ENCODE measurements at places on chromosomes 2 and 18. TPM values are rescaled to one million over a fixed set of nuclear protein-coding genes. Genes with fewer than 3 reads are reported as not detected.

Gene ESPNL
- 4.3 TPM for total RNA-seq

Gene CFAP65
- total RNA-seq: 0.07 TPM

Gene TNS1
- total RNA-seq: 45.0 TPM

Gene HOXD3
- total RNA-seq: 0.12 TPM

Gene DNER
- 0.04 TPM for total RNA-seq

Gene PROM2
- 16.0 TPM for total RNA-seq

Gene PLCD4
- 1.6 TPM for total RNA-seq

Gene B3GNT7
- 15.8 TPM for total RNA-seq

Gene HSPE1
- 369 TPM for total RNA-seq

Gene DSC3
- total RNA-seq: 3.3 TPM

Gene AKAIN1
- not detected for total RNA-seq

Gene PMS1
- total RNA-seq: 16.9 TPM

Gene TUBA4B
- not detected for total RNA-seq

Gene CDKL4
- 0.66 TPM for total RNA-seq
